ENCODE measurements at places on chromosomes 4 and X.

GRCh38 chr4:146401274-146401673, 120.5 kb downstream of the SLC10A7 start:
- DNase-seq: no peak

DNA sequence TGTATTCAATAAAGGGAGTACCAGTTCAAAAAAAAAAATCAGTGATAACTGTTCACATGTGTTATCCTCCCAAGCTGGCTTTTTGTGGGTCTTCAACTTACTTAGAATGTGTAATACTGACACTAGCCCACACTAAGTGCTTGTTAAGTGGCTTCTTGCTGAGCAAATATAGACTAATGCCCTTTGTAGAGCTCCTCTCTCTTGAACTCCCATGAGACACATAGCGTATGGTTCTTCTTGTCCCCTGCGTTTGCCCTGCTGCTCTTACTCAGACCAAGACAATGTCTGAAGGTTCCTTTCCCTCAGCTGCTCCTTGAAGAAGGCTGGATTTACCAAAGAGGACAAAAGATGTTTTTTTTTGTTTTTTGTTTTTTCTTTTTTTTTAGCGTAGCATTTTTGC, 110.9 kb downstream of the FRAS1 start:
- no peak for DNase-seq

GRCh38 chrX:18075603-18076002, 145.1 kb downstream of the BEND2 start:
- no peak for DNase-seq

- DNase-seq: no peak
Measured at GRCh38 chr4:67727124-67727850, 26.3 kb upstream of the UBA6 start.

GRCh38 chrX:16923157-16923556, 23.3 kb upstream of the REPS2 start:
- DNase-seq: no peak

DNA sequence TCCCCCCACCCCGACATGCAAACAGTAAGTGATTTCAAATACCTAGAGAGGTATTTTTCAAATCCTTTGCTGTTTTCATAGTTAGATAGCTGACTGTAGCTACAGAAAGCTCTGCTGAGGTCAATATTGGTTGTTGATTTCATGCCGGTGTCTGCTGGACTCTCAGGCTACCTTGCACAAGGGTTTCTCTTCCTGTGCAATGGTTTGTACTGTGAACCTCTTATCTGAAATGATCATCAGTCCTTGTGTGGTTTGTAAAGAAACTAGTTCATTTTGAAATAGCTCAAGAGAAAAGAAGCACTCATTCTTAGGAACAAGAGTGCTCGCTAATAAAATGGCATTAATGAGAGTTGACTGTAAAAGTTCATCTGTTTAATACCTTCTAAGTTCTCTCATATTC, 2.1 kb downstream of the MTM1 start:
- no peak for DNase-seq

GRCh38 chr4:186205156-186205555, 13.8 kb downstream of the CYP4V2 start:
- DNase-seq: no peak

- DNase-seq: no peak
Measured at GRCh38 chrX:9912351-9913145, 54.6 kb upstream of the CLDN34 start.

DNA sequence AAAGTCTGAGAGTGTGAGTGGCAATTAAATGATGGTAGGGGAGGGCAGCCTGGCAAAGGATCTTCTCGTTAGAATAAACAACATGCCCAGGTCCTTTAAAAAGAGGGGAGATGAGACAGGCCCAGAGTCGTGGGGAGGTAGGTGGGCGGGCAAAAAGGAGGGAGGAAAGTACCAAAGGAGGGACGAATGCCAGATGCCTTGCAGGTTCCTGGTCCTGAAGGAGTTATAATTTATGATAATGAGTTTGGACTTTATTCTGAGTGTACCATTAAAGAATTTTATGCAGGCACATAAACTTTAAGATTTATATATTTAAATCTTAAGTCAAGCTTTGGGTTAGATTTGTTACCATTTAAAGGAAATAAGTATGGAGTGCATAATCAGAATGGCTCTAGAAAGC, 62.3 kb upstream of the SMARCA5 start:
- DNase-seq: no peak

- DNase-seq: no peak
Measured at GRCh38 chrX:9842541-9842940, 56.3 kb downstream of the SHROOM2 start.
